ENCODE measurements at places on chromosomes 4 and X. TPM values are rescaled to one million over a fixed set of nuclear protein-coding genes. Genes with fewer than 3 reads are reported as not detected.
A peak's percentile ranks its signal among the peaks of the same experiment; 100 is the strongest.

DNA sequence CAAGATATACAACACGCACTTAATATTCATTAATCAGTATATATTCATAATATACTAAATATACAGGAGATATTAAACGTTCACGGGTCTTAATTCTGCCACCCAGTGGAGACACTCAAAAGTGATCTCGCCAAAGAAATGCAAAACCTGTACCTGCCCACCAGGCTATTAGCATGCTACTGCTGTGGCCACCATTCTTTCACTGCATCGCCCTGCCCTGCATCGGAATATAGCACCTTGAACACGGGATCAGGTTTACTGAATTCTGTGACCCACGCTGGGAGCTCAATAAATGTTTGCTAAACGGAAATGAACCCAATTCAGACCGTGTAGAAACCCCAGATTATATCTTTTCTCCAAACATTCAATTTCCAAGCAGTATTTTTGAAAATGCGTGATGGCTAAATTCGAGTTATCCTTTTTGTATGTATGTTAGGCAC lies 840 bp upstream of the CLCN3 start:
- peak; percentile 40 for DNase-seq

CWH43 gene
- not detected for total RNA-seq

GRCh38 chr4:112735474-112735951 lies 98.6 kb downstream of the LARP7 start:
- no peak for DNase-seq

- no peak for DNase-seq
Observed at GRCh38 chr4:70691661-70692060, 3.3 kb downstream of the UTP3 start.

DNA sequence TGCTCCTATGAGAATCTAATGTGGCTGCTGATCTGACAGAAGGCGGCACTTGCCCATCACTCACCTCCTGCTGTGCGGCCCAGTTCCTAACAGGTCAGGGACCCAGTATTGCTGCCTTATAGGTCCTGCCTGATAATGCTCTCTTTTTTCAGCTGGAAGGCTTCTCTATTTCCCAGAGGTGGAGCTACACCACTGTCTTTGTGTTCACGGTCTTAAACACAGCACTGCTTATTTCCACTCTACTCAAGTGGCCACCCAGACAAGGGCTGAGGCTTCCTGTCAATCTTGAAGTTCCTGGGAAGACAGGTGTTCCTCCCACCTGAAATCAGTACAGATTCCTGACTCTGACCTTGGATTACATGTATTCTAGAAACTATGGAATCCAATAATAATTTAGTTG lies 270.6 kb downstream of the NR3C2 start:
- no peak for DNase-seq

DNA sequence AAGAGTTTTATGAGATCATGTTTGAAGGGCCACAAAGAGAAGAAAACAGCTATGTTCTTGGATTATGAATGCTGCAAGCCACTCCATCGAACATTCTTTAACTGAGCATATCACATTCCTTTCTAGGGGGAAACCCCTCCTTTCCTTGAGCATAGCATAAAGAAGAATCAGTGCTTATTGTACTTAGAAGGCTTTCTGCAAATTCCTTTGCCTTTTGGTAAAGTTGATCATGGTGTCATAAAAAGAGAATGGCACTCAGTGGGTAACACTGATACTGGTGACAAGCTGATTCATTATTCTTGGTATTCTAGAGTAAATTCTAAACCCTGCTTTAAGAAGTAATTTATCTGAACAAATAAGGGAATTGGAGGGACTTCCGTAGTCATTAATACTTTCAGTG lies 88.5 kb upstream of the GPR34 start:
- no peak for DNase-seq

ATP8A1 gene
- 8.1 TPM for total RNA-seq

DNA sequence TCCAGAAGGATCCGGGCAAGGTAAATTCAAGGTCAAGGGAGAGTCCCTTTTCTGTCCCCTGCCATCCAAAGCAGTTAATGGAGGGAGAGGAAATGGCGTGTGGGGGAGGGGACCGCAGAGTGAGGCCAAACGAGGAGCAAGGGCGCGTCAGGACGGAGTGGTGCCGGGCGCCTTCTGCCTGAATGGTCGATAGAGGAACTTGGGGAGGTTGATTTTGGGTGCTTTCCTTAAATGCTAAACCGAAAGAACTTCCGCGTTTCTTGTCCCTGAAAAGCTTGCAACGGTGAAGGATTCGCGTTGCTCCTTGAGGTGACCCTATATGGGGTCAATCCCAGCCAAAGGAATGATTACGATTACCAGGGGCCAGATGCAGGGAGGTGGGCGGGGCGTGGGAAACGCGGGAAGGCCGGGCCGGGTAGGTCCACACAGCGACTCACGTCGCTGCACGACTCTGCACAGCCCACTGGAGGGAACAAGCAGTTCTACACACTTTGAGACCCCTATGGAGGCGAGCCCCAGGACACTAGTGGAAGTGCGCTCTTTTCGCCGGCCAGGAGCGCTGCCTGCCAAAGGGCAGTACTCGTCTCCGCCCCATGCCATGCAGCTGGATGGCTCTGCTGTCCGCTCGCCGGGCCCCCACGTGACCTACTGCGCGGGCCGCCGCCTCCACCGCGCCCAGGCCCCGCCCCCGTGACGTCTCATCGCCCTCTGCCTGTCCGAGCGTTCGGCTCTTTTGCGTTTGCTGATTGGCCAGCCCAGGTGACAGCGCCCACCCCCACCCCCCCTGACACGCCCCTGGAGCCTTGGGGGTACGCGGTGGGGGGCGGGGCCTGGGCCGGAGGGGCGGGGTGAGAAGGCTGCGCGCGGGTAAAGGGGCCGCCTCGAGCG lies 452 bp upstream of the GK start:
- DNase-seq = peak; percentile 84

COX7B2 gene
- not detected for total RNA-seq

DNA sequence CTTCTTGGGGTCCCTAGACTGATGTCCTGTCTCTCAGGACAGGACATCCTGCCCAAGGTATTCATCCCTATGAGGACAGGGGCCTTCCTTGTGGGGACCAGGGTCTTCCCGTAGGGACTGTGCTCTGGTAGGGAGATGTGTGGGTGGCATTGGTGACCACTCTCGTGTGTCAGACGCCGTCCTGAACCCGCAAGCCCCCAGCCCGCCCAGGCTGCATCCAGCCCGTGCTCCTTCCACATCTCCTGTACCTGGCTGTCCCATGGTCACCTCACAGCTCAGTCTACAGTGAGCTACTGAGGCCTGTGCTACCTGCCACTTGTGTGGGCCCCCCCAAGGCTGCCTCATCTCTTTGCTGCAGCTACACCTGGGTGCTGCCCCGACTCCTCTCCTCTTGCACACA lies 24.0 kb downstream of the WFS1 start:
- no peak for DNase-seq

- no peak for DNase-seq
Observed at GRCh38 chr4:125739760-125740159, 425.0 kb downstream of the FAT4 start.

GRCh38 chr4:183977707-183978106 lies 72.6 kb downstream of the STOX2 start:
- no peak for DNase-seq

DNA sequence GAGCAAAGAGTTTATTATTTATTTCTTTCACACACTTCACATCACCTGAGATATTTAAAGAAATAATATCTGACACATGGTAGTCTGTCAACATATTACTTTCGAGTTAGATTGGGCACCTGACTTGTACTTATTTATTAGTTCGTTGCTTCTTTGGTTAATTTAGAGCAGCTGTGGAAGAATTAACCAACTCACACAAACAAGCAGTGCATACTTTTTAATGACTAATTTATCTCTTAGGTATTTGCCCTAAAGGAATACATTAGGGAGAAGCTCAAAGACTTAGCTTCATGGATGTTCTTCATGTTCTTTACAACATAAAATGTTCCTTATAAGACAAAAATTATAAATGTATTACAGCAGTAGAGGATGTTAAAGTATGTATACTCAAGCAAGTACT lies 242.9 kb downstream of the ARHGAP24 start:
- DNase-seq = no peak

GRCh38 chr4:184281231-184282139 lies 63.8 kb upstream of the ENPP6 start:
- no peak for DNase-seq

GRCh38 chr4:151459375-151459774 lies 50.4 kb downstream of the FHIP1A start:
- DNase-seq = no peak

DNA sequence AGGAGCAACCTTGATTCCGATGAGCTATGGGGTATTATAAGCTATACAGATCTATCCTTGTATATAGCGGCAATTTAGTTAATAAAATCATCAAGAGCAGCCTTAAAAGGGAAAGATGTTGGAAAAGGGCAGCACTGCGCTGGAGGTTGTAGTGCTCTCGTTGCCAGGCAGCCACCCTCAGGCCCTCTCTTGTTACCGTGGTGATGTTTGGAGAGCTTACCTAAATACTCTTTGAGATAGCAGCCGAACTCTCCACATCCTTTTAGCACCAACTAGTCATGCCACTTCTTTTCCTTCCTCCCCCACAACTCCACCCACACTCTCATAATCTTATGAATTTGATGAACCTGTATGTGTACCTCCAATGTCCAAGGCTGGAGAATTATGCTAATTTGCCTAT lies 3.8 kb upstream of the RADX start:
- DNase-seq = no peak

- no peak for DNase-seq
Observed at GRCh38 chr4:10272511-10272910, 155.9 kb upstream of the WDR1 start.

FAM47A gene
- total RNA-seq = not detected

GRCh38 chr4:19725130-19725529 lies 526.6 kb upstream of the SLIT2 start:
- DNase-seq = no peak

DNA sequence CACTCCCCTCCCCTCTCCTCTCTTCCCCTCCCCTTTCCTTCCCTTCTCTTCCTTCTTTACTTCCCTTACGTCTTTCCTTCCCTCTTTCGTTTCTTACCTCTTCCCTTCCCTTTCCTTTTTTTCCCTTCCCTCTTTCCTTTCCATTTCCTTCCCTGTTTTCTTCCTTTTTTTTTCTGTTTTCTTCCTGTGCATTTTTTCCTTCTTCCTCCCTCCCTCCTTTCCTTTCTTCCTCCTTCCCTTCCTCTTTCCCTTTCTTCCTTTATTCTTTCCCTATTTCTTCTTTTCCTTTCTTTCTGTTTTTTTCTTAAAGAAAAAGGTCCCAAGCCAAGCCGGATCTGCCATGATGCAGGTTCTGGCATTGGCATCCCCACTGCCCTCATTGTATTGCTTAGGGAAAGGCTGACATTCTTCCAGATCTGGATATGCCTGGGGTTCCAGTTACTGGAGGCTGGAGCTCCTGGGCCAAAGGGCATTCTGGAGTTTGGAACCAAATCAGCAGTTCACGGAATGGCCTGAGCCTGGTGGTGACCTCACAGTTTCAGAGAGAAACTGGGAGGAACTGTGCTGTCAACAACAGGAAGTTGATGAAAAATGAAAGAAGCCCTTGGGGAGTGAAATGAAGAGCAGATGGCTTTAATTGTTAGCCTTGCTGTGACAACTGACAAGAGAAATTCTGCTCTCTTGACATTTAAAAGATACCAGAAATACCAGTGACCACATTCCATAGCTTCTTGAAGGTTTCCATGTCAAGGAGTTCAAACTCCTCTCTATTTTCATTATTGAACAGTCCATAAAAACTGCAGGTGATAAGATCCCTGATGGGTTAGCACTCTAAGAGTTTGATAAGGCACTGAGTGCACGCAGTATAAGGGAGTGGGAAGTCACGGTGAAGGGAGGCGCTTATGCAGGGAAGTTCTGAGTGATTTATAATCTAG lies 622.1 kb downstream of the SPRY1 start:
- DNase-seq = no peak

GRCh38 chrX:43656005-43656494 lies at the start of gene MAOA:
MAOA (plus strand) TSS chrX:43656299; CDS start chrX:43656342, 43 bp downstream.
- DNase-seq = peak; percentile 24

DNA sequence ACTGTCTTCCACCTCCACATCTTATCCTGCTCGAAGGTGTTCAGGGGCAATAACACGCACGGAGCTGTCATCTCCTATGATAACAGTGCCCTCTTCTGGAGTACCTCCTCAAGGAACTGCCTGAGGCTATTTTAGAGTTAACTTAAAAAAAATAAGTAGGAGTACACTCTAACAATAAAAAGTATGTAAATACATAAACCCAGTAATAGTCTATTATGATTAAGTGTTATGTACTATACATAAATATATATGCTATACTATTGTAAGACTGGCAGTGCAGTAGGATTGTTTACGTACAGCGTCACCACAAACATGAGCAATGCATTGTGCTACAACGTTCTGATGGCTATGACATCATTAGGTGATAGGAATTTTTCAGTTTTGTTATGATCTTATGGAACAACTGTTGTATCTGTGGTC lies 34.5 kb upstream of the TLR2 start:
- DNase-seq = no peak

DNA sequence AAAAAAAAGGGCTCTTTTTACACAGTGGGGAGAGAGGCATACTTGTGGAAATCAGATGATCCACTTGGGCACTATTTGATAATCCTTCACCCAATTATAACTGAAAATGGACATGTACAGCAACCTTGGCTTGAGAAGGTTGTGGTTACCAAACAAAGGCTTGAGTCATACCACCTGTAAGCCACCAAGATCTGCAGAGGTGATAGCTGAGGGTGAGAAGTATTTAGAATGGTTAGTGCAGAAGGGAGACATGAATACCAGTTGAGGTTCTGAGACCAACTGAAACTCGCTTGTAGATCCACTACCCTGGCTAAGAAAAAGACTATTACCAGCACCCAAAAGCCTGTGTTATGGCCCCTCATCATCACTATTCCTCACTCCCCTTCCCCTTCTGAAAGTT lies 614.0 kb downstream of the STIM2 start:
- no peak for DNase-seq

GRCh38 chr4:145984563-145984962 lies 45.9 kb upstream of the ZNF827 start:
- DNase-seq = no peak

FGF5 gene
- not detected for total RNA-seq

TMEM185A gene
- 20.0 TPM for total RNA-seq

ARHGEF38 gene
- not detected for total RNA-seq

- no peak for DNase-seq
Observed at GRCh38 chrX:118117741-118118140, 1.1 kb upstream of the KLHL13 start.

DNA sequence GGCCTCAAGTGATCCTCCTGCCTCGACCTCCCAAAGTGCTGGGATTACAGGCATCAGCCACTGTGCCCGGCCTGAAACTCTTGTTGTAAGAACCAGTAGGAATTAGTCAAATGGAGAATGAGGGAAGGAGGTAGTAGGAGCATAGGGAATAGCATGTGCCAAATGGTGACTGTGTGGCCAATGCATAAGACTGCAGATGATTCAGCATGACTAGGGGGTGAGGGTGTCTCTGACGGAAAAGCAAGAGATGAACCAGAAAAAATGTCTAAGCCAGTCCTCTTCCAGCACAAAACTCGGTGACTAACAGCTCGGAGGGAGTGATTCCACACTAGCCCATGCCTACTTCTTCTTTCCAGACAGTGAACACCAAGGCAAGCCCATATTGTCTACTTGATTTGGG lies 58.2 kb upstream of the DUSP21 start:
- no peak for DNase-seq

AVPR2 gene
- not detected for total RNA-seq

- DNase-seq = no peak
Observed at GRCh38 chr4:38387348-38387747, 276.7 kb upstream of the KLF3 start.

- no peak for DNase-seq
Observed at GRCh38 chr4:174422893-174423256, 99.4 kb downstream of the HPGD start.

Measured in activated T-cell treated with anti-CD3 and anti-CD28 coated beads, Interleukin-2, amount 50 U/mL, for 4 hours (primary cell).